ENCODE measurements at places on chromosomes 2 and 18. TPM values are rescaled to one million over a fixed set of nuclear protein-coding genes. Genes with fewer than 3 reads are reported as not detected.
A peak's percentile ranks its signal among the peaks of the same experiment; 100 is the strongest.

- DNase-seq = no peak
Measured at GRCh38 chr18:56637176-56637575, 1.2 kb downstream of the TXNL1 start.

GRCh38 chr2:219627103-219628100 is at the start of gene SLC4A3:
TSS of gene SLC4A3 (plus strand) at chr2:219627630. CDS start at chr2:219627993, 363 bp downstream.
- peak; percentile 53 for DNase-seq

GRCh38 chr18:5627776-5628511 is 84.1 kb upstream of the EPB41L3 start:
- no peak for DNase-seq

DNA sequence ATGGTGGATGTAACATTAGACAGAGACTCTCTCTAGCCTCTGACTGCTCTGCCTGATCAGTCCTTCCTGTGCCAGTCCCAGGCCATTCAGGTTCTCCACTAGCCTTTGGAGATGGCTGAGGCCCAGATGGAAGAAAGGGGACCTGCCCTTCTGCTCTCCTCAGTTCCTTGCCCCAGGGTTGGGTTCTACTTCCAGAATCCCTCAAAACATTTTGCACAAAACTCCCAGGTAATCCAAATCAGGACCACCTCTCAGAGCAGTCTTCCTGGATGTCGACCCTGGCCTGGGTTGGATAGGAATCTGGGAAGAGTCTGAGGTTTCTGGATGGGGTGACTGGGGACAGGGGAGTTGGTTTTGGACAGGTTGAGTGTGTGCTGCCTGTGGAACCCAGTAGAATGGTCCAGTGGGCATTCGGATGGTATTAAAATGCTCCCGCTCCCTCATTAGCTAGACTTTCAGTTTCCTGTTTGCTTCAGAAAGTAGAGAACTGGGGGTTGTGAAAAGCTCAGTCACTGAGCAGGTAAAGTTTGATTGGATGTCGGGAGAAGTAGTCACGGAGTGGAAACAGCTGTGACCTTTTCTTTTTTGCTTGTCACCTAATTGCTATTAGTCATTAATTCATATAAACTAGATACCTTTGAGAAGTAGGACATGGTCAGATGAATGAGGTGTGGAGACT is 37.9 kb downstream of the DPYSL5 start:
- no peak for DNase-seq

DNA sequence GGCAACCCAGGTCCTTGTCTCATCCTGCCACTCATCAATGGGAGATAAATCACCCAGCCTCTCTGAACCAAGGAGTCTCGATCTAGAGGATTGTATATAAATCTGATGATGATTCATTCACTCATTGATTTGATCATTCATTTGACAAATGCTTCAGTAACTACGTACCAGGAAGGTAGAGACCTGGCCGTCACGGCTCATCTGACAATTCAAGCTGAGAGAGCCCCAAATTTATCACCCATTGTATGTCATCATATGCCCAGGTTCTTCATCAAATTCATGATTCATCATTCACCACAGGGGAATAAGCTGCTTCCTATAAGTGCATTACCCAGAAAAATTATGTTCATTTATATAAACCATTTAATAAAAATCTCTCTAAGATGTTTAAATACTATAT is 116.9 kb downstream of the FAM161A start:
- DNase-seq = no peak

DNA sequence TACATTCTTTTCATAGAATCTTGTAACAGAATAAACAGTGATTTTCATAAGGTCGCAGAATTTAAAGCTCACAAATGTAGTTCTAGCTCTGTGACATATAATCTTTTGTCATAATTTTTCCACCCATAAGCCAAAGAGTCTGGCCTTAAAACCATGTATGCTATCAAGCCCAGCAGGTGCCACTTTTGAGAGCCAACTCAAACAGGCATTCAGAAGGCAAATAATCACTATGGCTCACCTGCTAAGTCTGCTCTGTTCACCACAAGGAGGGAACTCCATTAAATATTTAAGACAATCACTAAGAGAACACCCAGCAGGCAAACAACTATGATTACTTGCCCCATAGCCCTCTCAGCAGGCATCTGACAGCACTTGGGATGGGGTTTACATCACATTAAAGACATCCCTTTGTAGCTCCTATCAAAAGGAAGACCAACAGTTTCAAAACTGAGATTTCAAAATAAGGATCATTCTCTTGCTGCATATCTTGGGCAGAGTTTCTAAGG is 241.6 kb downstream of the PDE11A start:
- DNase-seq = no peak

DNA sequence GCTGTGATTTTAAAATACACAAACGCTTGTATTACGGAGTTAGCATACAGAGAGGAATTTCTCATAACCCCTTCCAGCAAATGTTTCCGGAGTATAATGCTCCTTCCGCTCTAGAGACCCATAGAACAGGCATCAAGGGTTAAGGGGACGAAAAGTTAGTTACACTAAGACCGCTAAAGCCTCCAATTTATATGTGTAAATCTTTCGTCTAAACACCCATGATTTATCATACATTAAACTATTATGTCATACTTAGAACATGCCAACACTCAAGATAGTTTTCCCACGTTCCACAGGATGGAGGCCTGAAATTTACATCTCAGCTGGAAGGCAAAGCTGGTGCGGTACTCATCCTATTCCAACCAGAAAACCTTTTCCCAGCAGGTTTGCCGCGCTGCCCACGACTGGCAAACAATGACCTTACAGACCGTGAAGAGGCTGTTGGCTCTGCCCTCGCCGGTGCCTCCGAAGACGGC is 650 bp downstream of the ORMDL1 start:
- DNase-seq = no peak

GRCh38 chr2:173101687-173102086 is 26.0 kb downstream of the MAP3K20 start:
- no peak for DNase-seq

GRCh38 chr2:156680266-156680665 is 244.1 kb downstream of the GPD2 start:
- DNase-seq = no peak

DNA sequence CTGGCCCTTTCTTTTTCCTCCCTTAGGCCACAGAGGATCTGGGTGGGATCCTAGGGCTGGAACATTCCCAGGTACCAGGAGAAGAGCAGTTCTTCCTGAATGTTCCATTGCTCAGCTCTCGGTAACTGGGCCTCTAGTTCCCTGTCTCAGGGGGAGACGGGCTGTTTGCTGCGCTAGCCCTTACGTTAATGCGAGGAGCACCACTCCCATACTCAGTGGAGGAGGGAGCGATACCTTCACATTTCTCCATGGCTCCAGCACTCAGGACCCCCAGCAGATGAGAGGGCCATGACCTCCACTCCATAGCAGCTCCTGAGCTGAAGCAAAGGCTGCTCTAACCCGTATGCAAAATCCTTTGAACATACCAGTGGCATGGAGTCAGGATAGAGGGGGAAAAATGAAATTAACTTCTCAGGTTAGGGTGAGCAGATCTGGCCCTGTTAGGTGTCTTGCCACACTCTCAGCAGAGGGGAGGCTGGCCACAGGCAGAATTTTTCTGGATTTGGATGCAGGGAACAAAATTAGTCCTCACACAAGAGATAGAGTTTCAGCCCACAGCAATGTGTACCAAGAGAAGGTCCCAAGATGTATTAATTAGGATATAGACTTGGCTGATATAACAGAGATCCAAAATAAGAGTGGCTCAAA is 206.7 kb downstream of the ZFP36L2 start:
- DNase-seq = no peak

DNA sequence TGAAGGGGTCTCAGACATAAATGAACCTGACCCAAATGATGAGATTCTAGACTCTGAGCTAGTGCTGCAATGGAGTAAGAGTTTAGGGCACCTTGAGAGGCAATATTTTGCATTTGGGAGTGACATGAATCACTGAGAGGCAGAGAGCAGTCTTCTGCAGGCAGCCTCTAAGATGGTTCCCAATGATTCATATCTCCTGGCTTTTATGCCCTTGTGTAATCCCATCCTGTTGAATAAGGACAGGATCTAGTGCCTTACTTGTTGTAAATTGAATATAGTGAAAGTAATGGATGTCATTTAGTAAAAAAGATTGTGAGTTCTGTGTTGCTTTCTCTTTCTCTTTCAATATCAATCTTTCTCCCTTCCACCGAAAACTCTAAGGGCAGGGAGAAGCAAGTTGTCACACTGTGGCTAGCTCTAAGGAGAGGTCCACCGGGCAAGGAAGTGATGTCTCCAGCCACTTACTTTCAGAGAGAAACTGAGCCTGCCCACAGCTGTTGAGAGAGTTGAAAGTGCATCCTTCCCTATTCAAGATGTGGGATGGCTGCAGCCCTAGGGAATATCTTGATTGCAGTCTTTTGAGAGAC is 144.7 kb downstream of the TRIB2 start:
- no peak for DNase-seq

- no peak for DNase-seq
Measured at GRCh38 chr18:5410582-5410981, 115.1 kb upstream of the ZBTB14 start.

GRCh38 chr2:72032481-72033041 is 115.1 kb downstream of the CYP26B1 start:
- DNase-seq = no peak

GRCh38 chr2:37666772-37667171 is 4.7 kb downstream of the CDC42EP3 start:
- no peak for DNase-seq

DNA sequence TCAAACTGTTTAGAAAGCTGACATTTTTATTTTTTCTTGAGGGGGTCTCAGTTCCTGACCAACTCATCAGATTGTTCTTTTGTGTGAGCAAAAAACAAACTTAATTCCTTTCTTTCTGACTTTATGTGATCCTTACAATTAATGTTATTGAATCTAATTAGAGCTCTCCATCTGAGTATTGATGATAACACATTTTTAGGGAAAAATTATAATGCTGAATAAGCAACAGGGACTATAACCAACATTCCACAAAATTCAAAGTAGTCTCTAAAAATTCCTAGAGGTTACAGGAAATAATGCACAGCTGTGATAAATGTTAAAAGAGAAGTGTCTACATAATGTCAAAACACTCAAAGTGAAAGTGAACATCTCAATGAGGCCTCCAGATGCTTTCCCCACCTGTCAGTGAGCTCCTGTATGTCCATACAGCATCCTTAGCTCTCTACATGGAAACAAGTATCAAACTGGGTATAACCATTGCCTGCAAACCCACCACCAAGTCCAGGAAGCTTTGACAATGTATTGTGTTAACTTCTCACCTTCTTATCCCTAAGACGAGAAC is 786.0 kb upstream of the SLC39A10 start:
- no peak for DNase-seq

GRCh38 chr18:35938562-35938961 is 33.9 kb upstream of the RMP24 start:
- no peak for DNase-seq

DNA sequence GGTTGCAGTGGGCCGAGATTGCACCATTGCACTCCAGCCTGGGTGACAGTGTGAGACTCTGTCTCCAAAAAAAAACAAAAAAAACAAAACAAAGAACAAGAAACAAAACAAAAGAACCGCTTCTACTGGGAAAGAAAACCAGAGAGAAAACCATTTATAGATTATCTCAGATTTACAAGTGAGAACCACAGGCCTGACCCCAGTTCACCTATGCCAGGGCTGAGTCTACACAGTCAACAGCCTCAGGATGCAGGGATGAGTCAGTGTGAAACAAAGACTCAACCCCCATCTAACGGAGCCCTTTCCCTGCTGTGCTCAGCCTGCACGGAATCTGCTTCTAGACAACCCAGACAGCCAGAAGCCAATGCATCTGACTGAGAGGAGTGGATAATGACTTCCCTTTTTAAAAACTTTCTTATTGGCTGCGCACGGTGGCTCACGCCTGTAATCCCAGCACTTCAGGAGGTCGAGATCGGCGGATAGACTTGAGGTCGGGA is 25.5 kb upstream of the YWHAQ start:
- peak; percentile 90 for DNase-seq

DNA sequence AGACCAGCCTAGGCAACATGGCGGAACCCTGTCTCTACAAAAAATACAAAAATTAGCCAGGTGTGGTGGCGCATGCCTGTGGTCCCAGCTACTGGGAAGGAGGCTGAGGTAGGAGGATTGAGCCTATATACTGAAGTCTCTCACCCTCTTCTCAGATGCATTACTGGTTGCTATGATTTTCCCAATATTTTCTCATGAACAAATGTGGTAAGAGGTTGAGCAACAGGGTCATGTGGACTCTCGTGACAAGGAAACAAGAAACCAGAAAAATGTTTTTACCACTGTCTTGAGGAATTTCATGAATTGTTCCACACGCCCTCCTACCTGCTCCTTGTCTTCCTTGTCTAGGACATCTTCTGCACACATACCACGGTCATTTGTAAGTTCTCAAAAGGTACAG is 12.4 kb downstream of the LMAN2L start:
- peak; percentile 17 for DNase-seq

DNA sequence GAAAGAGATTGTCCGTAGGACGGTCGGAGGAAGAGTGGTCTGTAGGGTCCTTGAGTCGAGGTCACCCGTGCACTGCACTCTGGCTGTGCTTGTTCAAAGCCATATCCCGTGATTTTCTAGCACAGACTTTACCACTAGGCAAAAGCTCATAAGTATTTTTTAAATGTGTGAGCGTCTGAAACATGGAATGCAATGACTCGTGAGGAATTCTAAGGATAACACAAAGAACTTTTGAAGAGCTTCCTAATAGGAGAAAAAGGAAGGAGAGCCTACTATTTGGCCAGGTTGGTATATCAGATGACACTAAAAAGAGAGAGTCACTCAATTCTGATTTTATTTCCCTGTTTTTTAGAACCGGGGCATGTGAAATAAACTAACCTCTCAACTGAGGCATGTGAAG is 68.3 kb downstream of the CD28 start:
- DNase-seq = no peak

GRCh38 chr2:157053876-157054275 is 203.6 kb upstream of the GALNT5 start:
- no peak for DNase-seq

GRCh38 chr2:239081622-239082021 is 233.7 kb downstream of the TWIST2 start:
- no peak for DNase-seq

- peak; percentile 25 for DNase-seq
Measured at GRCh38 chr2:2101924-2102323, 229.2 kb downstream of the MYT1L start.

- DNase-seq = no peak
Measured at GRCh38 chr18:37937287-37937686, 371.7 kb upstream of the CELF4 start.

DNA sequence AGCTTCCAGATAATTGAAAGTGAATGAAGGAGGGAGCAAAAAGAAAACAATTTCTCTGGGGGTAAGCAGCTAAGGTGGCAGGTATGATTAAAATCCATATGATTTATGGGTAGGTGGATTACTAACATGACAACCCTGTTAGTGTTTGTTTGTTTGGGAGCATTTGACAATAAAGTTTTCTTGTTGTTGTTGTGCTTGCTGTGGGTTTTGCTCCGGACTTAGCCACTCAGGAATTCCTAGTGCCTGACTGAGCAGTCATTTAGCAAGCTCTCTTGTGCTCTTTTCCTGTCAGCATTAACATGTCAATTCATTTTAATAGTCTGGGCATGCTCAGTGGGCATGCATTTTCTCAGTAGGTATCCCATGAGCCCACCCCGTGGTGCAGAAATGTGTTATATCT is 674.8 kb upstream of the ZEB2 start:
- no peak for DNase-seq

Gene RAB31
- polyA plus RNA-seq = 20.5 TPM

Gene RNF152
- polyA plus RNA-seq = not detected

Gene RUFY4
- not detected for polyA plus RNA-seq

Gene IL36B
- not detected for polyA plus RNA-seq

Gene RNU2-63P
- polyA plus RNA-seq = not detected

Gene TMEM247
- polyA plus RNA-seq = not detected

Gene GPR45
- not detected for polyA plus RNA-seq

Gene LCT
- polyA plus RNA-seq = 0.05 TPM

Gene LRRTM4
- not detected for polyA plus RNA-seq

Gene SP5
- polyA plus RNA-seq = not detected

Gene ATP8B1
- 8.8 TPM for polyA plus RNA-seq

Gene APLF
- polyA plus RNA-seq = 1.5 TPM
